ENCODE measurements at places on chromosomes 13 and 19.

- H3K4me1 ChIP-seq, result peaks cover 6% of the 10 kb centered on the region
- H3K4me3 ChIP-seq, result peak overlapping the region; percentile 74
- H3K27ac ChIP-seq, result no peak overlapping the region
- H3K27me3 ChIP-seq, result peaks cover 3% of the 10 kb centered on the region
Observed at GRCh38 chr13:102800145-102801041, 1.5 kb downstream of the BIVM start.

GRCh38 chr19:17184371-17184841 is 30.8 kb upstream of the USE1 start:
- H3K4me1 ChIP-seq, result peaks cover 16% of the 10 kb centered on the region
- H3K27me3 ChIP-seq, result no peaks in the 10 kb centered on the region
- H3K27ac ChIP-seq, result peak overlapping the region; percentile 68
- peak overlapping the region; percentile 75 for H3K4me3 ChIP-seq
- H3K36me3 ChIP-seq, result peaks cover 49% of the 10 kb centered on the region

DNA sequence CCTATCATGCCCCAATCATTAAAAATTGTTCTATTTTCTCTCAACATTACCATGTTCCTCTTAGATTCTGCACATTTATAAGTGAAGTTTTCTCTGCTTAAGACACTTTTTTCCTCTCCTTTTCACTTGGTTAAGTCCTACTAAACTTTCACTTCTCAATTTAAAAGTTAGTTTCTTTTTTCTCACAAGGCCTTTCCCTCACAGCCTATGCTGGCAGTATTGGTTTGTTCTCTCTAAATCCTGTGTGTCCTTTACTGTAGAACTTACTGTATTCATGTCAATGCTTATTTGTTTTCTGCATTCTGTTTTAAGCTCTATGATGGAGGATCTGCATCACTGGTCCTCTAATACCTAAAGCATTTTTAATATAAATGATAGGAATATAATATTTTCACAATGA is 2816.6 kb downstream of the PCDH9 start:
- H3K36me3 ChIP-seq, result no peaks in the 10 kb centered on the region
- H3K27me3 ChIP-seq, result no peaks in the 10 kb centered on the region
- DNase-seq, result no peak

DNA sequence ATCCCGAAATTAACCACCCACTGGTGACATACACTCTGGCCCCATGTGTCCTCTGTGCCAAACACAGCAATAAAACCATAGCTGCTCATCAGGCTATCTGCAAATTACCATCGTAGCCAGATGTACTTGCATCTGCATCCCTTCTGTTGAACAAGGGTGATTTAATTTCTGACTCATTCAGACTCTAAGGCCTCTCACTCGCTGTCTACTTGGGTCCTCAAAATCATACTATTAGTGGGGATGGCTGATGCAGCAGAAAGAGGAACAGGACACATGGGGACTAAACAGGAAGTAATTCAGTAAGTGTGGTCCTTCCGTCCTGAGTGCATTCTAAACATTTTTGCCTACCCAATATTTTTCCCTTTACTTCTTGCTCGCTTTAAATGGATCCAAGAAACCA is 2275.0 kb upstream of the PCDH20 start:
- no peaks in the 10 kb centered on the region for H3K27me3 ChIP-seq
- no peak overlapping the region for H3K27ac ChIP-seq
- H3K4me1 ChIP-seq, result no peaks in the 10 kb centered on the region
- no peaks in the 10 kb centered on the region for H3K36me3 ChIP-seq

GRCh38 chr19:29267701-29268100 is 54.8 kb upstream of the UQCRFS1 start:
- no peaks in the 10 kb centered on the region for H3K27me3 ChIP-seq
- no peak for DNase-seq
- no peaks in the 10 kb centered on the region for H3K36me3 ChIP-seq
- H3K27ac ChIP-seq, result no peak overlapping the region

DNA sequence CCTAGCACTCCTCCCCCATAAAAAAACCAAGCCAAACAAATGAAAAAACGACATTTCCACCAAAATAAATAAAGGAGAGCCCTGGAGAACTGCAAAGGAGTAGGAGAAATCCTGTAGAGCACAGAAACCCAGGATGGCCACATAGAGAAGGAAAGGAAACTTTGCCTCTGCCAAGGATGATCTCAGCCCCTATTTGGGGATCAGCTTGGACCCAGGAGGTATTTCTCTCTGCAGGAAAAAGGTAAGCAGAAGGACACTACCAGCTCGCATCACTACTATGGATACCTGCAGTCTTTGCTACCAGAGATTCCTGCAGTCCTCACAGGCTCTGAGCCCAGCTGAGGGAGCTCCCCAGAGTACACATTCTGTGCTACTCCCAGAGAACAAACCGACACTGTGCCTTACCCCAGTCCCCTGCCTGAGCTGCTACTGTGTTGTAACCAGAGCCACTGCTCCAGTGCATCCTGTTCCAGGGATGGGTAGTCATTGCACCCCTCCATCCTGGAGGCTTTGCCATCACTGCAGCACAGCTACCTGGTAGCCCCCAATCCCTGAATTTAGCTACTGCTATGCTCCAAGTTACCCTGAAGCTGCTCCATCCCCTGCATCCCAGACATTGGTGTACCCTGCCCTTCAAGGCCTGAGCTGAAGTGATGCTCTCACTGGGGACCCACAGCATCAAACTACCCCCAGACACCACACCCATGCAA is 41.7 kb downstream of the VWA8 start:
- H3K36me3 ChIP-seq, result no peaks in the 10 kb centered on the region
- H3K27ac ChIP-seq, result no peak overlapping the region
- no peak for DNase-seq
- H3K27me3 ChIP-seq, result no peaks in the 10 kb centered on the region
- H3K4me1 ChIP-seq, result peaks cover 15% of the 10 kb centered on the region

DNA sequence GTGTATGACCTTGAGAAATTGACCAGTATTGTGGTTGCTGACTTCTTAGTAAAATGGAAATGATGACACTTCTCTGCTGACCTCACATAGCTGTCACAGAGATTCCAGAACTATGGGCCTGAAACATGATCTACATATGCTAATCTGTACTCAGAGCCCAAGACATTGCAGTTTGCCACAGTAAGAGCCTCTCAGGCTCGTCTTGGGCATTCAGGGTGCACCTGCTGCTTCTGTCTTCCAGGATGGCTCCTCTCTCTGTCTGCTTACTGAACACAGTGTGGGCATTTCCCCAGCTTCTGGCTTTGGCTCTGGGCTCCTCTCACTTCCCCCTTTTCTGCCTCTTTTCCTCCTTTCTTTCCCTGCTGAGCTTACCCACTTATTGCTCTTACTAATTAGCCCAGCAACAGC is 22.3 kb upstream of the SLC46A3 start:
- H3K4me3 ChIP-seq, result no peak overlapping the region
- H3K4me1 ChIP-seq, result no peaks in the 10 kb centered on the region
- no peaks in the 10 kb centered on the region for H3K36me3 ChIP-seq
- H3K27ac ChIP-seq, result no peak overlapping the region
- no peaks in the 10 kb centered on the region for H3K27me3 ChIP-seq
- DNase-seq, result no peak

DNA sequence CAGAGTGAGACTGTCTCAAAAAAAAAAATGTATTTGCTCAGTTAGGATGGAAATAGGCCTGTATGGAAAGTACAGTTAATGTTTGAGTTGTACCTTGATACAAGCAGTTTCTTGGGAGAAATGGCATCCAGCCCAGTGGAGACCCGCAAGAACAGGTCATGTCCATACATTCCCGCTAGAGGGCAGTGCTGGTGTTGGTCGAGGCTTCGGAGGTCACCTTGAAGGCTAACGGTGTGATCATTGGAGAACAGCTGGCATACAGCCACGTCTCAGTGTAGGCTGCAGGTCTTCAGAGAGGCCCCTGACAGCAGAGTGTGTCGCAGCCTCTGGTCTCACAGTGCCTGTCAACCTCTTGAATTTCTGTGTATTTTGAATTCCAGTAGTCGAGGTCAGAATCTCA is 7.5 kb downstream of the ZNF610 start:
- DNase-seq, result no peak
- H3K4me3 ChIP-seq, result no peak overlapping the region
- H3K27me3 ChIP-seq, result no peaks in the 10 kb centered on the region
- no peaks in the 10 kb centered on the region for H3K36me3 ChIP-seq
- H3K27ac ChIP-seq, result no peak overlapping the region
- H3K4me1 ChIP-seq, result no peaks in the 10 kb centered on the region

DNA sequence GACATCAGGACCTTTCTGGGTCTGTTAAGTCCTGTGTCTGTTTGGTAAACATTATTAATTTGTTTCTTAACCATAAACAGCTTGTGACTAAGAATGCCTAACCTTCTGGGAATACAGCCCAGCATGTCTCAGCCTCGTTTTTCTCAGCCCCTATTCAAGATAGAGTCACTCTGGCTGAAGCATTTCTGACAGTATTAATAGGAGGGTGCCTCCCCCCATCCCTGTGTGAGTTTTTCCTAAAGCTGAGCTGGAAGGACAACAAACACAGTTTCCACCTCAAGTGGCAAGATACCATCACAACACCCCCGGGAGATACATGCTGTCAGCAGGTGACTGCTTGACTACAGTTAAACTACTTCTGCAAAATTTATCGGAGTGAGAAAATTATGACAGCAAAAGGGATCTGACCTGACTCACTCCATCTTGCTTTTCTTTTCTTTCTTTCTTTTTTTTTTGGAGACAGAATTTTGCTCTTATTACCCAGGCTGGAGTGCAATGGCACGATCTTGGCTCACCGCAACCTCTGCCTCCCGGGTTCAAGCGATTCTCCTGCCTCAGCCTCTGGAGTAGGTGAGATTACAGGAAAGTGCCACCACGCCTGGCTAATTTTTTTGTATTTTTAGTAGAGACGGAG is 59.3 kb upstream of the ABCC4 start:
- no peaks in the 10 kb centered on the region for H3K27me3 ChIP-seq
- H3K4me1 ChIP-seq, result no peaks in the 10 kb centered on the region
- no peak for DNase-seq
- no peak overlapping the region for H3K27ac ChIP-seq
- H3K36me3 ChIP-seq, result no peaks in the 10 kb centered on the region
